Eye (tissue), 1 donor: ENCODE measurements at places on chromosomes 6 and 20.
A peak's percentile ranks its signal among the peaks of the same experiment; 100 is the strongest.

- no peak for DNase-seq
Measured at GRCh38 chr6:11909696-11910132, 102.4 kb upstream of the HIVEP1 start.

DNA sequence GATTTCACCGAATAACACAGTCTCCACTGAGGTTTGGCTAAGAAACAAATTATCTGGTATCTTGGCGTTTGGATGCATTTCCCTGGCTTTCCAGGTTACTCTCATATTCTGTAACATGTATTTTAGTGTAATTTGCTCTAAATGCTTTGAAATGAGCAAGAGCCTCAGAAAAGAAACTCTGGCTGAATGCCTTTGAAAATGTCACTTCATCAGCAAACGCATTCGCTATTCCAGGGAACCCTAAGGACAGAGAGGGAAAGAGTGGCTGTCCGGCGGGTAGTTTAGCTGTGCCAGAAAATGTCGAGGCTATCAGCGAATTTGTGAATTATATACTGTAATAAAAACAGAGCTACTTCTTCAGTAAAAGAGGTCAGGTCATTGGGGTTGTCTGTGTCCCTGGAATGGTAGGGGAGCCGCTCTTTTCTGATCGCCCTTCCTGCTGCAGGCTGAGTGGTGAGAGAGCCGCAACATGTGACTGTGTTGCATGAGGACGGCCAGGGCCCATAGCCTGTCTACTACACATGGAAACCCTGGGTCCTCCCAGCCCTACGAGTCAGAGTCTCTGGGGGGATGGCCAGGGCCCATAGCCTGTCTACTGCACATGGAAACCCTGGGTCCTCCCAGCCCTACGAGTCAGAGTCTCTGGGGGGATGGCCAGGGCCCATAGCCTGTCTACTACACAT lies 57.3 kb downstream of the SMOC2 start:
- peak; percentile 24 for DNase-seq

- no peak for DNase-seq
Measured at GRCh38 chr6:57075092-57075491, 14.9 kb upstream of the ZNF451 start.

DNA sequence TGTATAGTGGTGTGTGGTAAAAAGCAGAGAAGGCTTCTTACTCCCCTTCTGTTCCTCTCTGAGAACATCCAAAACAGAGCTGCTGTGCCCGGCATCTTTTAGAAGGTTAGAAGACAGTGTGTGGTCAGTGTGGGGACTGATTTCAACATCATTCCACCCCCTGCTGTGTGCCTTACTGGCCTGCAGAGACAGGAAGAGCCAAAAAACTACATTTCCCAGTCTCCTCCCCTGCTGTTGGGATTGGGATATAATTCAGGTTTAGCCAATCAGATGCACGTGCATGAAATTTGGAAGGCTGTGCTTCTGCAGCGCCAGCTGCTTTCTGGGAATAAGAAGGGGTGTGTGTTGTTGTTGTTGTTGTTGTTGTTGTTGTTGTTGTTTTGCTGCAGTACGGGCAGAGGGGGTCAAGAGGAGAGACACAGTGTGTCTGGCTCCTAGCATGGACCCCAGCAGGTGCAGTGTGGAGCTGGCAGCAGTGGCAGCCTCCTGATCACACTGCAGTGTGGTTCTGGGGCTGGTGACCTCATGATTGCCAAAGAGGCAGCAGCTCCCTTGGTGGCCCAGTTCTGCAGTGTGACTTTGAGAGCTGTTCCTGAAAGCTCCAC lies 74.7 kb downstream of the MRPL14 start:
- peak; percentile 61 for DNase-seq

DNA sequence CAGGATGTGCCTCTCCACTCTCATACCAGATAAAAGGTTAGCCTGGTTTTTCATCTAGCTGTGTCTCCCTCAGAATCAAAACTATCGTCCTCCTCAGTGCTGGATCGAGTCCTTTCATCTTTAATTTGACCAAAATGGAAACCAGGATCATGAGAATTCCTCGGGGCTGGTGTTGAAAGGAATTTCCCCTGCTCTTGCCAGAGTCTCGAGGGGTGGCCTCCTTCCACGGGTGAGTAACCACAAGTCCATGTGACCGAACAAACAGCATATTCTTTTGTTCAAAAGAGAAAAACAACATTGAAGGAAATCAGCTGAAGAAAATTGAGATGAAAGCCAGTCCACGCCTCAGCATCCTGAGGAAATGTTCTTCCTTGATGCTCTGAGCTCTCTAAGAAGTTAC lies 165.9 kb upstream of the CDYL start:
- peak; percentile 57 for DNase-seq

- DNase-seq: no peak
Measured at GRCh38 chr6:169950558-169950957, 199.1 kb downstream of the ERMARD start.
